Caki2 (cell line): ENCODE measurements at places on chromosomes 4 and X.

GRCh38 chrX:9356846-9357245 lies 108.0 kb upstream of the TBL1X start:
- DNase-seq: no peak

GRCh38 chr4:71202705-71203104 lies 136.1 kb upstream of the SLC4A4 start:
- no peak for DNase-seq

DNA sequence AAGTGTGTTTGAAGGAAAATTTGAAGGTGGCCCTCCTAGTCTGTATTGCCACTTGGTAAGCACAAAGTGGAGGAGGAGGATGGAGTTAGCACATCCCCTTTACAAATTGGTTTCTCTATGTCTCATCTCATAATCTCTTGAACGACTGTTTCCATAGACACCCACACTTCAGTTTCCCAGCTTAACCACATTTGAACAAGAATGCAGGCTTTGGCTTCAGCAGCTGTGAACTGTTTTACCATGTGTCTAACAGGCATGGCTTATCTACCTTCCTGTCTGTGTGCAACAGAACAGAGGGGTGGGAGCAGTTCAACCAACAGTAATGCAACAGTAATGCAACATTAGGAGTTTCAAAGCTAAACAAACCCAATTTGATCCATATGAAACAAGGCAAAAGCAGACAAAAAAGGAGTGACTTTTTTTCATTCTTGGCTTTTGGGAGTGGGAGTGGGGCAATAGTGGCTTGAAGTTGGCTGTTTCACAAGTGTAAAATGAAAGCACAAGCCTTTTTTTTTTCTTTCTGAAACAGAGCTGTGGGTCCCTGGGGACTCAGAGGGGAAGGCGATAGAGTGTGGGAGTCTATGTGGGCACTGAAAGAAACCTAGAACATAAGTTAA lies 108.0 kb downstream of the ITM2A start:
- no peak for DNase-seq

DNA sequence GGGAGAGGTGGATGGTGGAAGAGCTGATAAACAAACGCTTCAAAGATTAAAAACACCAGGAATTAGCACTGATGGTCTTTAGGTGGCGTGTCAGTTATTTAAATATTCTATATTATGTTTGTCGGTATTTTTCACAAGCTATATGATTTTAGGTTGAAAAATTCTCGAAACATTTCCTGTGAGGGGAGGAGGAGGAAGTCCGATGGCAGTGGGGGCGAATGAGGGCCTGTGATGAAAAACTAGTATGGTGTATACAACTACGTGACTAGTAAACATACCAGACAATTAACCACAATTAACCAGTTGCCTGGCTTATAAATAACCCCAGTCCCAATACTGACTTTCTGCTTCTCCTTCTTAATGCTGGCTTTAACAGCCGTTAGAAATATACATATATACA lies 595 bp upstream of the NAP1L2 start:
- DNase-seq: no peak

DNA sequence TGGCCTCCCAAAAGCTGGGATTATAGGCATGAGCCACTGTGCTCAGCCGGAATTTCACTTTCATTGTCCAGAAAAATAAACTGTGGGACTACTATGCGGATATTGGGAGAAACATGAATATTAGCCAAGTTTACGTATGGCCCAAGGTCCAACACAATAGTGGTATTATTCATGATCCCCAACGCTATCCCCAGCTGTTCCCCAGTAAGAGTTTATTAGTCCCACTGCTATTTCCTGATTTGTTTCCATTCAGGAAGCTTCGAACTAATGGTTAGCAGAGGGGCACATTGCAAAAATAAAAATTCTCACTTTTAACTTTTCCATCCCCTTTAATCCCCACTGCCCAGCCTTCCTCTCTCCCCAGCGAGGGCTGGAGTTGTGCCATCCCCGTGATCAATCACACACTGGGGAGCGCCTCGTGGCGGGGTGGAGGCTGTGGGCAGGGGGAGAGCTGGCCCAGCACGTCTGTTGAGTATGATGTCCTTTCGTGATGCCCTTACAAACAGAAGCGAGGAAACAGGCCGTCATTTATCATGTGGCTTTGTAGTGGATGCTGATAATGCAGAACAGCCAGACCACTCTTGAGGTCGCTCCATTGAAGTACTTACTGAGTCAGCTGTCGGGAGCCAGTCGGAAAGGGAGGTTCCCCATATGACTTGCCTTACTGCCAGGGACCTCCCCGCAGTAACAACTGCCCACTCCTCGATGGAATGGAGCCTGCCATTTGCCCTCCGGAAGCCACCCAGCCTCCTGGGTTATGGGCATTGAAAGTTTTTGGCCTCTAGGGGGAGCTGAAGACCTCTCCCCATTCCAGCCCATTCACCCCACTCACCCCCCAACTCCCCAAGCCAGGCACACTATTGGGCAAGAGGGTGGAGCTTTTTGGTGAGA lies 117.0 kb downstream of the KDR start:
- DNase-seq: no peak

GRCh38 chr4:88007304-88008121 lies at the start of gene PKD2:
PKD2 (plus strand) TSS chr4:88007635; CDS start chr4:88007734, 99 bp downstream.
- DNase-seq: peak; percentile 69

DNA sequence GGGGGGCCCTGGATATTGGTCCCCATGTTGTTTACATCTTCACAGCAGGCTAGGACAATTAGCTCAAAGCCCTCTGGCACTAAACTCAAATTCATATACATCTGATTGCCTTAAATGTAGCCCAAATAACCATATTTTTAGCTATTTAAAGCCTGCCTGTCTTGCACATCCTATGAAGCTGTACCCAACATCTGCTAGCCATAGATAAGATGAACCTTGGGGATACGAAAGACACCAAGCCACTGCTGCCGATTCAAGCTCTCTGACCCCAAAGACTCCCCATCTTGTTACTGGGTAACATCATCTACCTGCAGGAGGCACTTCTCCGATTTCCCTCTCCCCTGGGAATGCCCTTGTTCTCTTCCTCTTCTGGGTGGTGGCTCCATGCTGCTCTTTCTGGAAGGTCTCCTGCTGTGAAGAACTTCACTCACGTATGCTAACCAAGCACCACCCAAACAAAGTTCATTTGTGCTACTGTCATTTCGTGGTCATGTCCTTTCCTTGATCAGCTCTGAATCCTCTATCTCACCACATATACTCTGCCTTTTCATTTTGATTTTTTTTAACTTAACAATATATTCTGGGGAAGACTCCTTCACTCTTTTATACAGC lies 107.7 kb upstream of the ATXN3L start:
- no peak for DNase-seq

DNA sequence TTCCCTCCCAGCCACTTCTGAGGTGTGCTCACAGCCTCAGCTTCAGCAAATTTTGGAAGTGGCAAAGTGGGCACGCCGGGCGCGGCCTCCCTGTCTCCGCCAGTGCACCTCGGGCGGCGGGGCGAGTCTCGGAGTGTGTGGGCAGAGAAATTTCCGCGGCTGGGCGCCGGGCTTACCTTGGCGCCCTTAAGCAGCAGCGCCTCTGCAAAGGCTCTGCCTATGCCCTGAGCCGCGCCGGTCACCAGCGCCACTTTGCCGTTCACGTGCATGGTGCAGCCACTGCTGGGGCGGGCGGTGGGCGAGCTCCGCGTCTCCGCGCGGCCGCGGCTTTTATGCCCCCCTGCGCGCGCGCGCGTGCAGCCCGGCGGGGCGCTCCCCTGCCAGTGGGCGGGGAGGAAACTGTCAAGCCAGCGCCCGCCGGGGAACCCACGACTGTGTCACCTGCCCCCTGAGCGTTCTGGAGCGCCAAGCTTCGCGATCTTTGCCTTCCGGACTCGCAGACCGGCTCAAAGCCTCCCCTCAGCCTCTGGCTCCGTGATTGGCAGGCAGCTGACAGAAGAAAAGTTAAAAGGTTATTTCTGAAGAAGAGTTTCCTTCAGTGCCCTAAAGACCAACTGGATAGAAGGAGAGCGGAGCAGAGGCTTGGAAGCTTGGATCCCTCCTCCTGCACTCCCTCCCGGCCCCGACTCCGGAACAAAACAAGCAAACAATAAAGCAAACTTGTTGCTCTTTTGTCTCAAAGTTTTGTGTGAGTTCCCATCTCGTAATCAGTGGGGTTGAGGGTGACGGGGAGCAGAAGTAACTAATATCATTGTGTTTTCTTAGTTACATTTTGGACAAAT lies at the start of gene HPGD:
TSS of gene HPGD (minus strand) at position 306 of the 842 bp plus-strand sequence. CDS start at position 269, 37 bp downstream.
- DNase-seq: peak; percentile 59

DNA sequence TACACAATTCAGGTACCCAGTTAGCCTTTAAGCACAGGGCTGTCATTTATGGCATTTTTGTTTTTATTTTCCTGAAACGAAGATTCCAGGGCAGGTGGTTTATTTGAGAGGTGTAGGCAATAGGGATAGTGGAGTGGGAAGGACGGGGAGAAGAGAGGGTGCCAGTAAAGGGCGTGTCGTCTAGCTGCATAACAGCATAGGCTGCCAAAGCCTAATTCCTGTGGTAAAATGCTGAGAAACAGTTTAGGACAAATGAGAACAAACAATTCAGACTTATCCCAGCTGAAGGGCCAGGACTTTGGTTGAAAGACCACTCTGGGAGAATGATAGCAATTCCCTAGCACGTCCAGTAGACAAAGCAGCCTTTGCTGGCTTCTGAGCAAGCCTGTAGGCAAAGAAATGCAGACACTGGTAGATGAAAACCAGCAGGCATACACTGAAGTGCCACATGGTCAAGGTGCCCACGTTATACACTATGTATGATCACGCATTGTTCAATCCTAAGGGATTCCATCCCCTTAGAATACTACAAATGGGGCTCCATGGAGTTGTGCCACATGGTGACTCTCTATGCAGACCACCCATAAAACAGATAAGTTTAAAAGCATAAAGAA lies 70.6 kb downstream of the PKD2 start:
- no peak for DNase-seq

- no peak for DNase-seq
Observed at GRCh38 chr4:105107095-105107856, 39.4 kb upstream of the TET2 start.

DNA sequence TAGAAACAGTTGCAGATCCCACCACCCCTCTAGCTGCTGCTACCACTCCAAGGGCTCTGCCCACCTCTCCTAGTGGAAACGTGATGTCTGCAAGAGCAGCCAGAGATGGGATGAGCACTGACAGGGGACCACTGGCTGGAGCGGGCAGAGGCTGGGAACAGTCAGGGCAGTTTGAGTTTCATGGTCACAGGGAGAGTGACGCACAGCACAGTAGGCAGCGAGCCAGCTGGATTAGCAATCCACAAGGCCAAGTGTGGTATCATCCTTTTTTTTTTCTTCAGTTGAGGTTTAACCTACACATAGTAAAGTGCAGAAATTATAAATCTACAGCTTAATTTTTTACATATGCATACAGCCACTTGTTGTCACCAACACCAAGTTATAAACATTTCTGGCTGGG lies 6.4 kb upstream of the SCML2 start:
- no peak for DNase-seq

DNA sequence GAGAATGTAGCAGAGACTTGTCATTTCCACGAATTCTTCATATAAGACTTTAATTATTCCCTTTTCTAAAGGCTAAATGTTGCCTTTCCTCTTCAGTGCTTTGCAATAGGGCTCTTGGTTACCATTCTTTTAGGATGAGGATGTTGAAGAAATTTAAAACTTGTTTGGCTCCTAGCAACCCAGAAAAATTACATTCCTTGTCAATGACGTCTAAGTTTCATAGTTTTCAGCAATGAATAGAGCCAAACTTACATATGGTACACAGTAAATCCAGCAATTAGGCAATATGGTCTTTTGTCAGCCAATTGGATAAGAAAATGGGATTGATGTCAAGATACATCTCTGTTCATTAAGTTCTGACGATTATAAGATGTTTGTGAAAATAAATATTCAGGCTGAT lies 1639.6 kb upstream of the PCDH10 start:
- no peak for DNase-seq

GRCh38 chrX:151999813-152000212 lies 25.3 kb upstream of the GABRE start:
- DNase-seq: no peak
